COR-L47 (cell line): ENCODE measurements at places on chromosomes 5 and 9.

- no peak for DNase-seq
Measured at GRCh38 chr5:169978714-169979113, 1.6 kb downstream of the INSYN2B start.

GRCh38 chr5:81971111-81971711 is 612 bp upstream of the ATG10 start:
- DNase-seq = no peak

DNA sequence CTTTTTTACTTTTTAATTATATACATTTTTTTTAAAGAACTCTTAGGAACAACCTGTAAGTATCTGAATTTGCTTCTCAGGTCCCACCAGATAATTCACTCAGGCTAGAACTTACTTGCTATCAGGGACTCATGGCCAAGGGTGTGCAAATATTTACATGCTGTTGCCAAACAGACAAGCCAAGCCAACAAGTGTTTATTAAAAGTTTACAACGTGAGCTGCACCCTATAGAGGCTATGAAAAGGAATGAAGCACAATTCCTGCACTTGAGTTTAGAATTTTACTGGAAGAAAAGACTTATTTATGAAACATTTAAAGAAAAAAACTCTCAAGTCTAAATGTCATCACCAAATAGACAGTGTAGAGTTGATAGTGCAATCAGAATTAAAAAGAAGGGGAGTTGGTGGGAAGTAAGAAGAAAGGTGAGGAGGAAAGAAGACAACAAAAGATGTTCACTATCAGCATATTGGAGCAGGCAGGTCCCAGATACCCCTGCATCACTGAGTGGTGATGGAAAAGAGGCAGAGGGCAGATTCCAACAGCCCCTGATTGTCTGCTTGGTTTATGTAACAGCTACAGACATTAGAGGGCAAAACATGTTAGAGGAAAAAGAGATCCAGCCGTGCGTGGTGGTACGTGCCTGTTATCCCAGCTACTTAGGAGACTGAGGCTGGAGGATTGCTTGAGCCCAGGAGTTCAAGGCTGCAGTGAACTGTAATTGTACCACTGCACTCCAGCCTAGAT is 32.8 kb downstream of the SH3RF2 start:
- DNase-seq = no peak

DNA sequence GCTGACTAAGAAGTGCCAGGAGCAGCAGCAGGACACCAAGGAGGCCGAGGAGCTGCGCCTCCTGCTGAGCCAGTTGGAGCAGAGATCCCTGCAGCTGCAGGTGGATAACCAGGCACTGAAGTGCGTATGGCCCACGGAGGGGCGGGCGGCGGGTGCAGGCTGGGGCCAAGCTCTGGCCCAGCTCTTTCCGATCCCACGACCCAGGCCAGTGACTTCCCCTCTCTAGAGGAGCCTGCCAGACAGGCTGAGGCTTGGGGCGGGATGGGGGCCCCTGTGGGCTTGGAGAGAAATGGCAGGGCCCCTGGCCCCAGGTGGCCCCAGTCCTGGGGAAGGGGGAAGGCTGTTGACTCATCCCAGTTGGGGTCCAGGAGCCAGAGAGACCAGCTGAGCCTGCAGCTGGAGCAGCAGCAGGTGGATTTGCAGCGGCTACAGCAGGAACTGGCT is 3.6 kb downstream of the PTRH1 start:
- peak; percentile 86 for DNase-seq

DNA sequence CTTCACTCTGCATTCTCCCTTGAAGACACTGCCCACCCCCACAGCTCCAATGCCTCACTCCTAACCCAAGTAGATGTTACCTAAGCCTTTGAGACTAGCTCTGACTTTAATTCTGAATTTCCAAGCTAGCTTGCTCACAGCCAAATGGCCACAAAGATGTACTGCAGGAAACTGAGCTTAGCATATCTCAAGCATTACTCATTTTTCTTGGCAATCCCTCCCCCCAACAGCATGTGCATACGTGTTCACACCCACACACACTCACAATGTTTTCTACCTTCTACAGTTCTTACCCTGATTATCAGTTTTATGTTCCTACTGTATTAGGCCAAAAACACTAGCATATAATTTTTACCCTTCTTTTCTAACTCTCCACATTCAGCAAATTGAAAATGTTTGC is 13.7 kb upstream of the GRIA1 start:
- no peak for DNase-seq

DNA sequence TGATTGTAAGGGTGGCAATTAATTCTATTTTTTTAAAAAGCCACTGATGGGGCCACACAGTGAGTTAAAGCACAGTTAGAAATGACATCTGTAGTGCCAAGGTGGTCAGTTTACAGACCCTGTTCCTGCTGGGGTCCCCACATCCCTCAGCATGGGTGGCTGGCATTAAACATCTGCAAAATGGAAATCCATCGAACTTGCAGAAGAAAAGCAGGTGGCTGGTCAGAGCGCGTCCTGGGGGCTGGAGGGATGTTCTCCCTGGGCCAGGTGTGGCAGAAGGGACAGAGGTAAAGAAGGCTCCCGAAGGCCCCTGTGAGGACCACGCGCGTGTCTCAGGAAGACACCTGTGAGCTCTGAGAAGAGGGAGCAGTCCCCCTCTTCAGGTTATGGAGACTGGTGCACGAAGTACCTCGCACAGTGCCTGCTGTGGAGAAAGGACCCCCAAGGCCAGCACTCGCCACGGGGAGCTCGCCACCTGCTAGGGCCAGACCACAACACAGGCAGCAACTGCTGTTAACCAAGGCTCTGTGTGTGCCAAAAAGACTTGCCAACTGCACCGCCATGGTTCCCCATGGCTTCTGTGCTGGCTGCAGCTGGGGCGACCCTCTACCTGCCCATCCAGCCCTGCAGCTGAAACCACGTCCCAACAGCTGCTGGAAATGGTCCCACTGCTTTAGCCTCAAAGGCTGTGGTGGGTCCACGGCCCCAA is 65.2 kb downstream of the RASGEF1C start:
- DNase-seq = no peak

DNA sequence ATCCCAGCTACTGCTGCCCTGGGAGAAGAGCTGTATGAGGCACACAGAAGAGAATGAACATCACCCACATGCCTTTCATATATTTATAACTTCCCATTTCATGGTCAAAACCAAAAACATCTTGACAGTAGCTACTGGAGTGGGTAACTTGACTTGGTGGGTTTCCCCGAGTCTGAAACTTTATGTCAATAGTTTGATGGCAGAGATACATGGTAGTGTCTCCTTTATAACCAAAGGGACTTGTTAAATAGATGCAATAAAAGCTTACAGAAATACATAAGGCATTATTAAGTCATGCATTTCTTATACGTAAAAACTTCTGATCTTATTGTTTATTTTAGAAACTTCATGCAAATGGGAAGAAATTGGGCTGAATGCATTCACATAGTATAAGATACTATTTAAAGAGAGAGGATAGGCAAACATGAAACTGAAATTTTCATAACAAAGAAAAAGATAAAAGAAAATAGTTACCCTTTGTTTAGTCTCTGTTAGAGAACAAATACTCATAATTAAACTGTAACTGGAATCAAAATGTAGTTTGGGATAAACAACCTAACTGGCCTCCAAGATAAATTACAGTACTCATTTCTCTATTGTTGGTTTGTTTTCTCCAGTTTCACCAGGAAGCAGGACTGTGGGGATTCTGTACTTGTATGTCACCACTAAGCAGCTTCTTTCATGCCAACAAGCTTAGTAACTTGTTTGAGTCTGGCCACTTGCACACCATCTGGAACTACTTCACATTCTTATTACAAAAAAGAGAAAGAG is 459.3 kb upstream of the MEF2C start:
- no peak for DNase-seq

- no peak for DNase-seq
Measured at GRCh38 chr5:152542741-152543140, 137.7 kb upstream of the NMUR2 start.

DNA sequence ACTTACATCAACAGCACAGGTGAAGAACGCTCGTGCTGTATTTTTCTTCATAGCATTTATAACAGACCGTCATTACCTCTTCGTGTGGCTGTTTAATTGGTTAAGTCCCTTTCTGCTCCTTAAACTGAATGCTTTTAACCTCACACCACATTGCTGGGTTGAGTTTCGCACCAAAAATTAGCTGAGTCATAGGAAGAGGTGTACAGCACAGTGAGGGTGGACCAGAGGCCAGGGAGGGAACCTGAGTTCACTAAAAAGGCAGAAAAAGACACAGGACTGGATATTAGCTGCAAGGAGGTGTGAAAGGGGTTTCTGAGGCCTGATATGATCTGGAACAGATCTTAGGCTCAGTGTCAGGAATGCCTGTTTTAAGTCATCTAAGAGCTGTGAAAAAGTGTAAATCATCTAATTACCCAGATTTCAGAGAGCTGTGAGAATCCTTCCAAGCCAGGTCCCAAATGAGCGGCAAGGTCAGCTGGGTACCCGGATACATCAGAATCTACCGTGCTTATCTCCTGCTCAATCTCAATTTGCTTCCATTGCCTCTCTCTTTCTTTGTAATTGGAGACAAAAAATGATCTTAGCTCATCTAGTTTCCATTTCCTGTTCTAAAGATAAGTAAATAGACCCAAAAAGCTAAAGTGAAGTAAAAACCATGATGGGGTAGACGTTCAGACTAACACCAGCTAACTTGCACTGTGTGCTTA is 7.1 kb upstream of the CFAP90 start:
- DNase-seq = no peak

DNA sequence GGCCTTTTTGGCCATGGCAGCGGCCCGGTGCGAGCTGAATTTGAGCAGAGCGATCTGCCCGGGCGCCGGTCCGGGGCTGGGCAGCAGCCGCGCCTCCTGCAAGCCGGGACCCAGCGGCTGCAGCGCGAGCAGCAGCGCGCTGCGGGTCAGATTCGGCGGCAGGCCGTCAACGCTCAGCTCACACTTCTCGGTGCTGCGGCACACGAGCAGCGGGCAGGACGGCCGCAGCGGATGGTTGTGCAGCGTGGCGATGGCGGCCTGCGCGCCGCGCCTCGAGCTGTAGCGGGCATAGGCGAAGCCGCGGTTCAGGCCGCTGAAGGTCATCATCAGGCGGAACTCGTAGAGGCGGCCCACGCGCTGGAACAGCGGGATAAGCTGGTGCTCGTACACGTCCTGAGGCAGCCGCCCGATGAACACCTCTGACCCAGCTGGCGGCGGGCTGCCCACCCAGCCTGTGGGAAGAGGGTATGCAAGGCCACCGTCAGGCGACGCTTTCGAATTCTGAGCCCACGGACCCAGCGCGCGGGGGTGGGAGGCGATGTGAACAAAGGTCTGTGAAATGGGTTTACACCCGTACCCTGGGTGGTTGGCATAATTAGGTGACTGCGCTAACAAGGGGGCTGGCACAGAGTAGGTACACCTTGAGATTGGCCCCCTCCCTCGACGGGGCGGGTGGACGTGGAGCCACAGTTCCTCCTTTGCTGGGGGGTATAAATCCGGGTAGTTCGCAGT is 755 bp downstream of the DND1 start:
- DNase-seq = no peak

- DNase-seq = peak; percentile 59
Measured at GRCh38 chr9:14349447-14350348, 35.8 kb upstream of the NFIB start.

- no peak for DNase-seq
Measured at GRCh38 chr5:136058039-136058971, 29.5 kb downstream of the TGFBI start.

- DNase-seq = no peak
Measured at GRCh38 chr9:97863314-97863713, 10.3 kb downstream of the FOXE1 start.

- no peak for DNase-seq
Measured at GRCh38 chr9:105126226-105126625, 118.2 kb upstream of the SLC44A1 start.

GRCh38 chr9:125829743-125830142 is 82.6 kb downstream of the PBX3 start:
- DNase-seq = no peak

DNA sequence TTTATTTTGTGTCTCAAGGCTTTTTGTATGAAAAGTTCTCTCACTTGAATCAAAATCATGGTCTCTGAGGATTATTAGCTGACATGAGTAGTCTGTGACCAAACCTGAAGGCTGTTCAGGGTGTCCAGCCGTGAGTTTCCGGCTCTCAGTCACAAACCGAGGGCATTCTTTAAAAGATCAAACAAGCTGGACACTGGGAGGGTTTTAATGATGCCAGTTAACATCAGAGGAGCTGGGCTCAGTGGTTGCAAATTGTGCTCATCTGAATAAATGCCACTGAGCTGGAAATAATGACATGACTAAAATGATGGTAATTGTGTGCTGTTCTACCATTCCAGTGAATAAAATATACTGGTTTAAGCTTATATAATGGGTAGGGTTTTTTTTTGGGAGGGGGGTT is 153.1 kb downstream of the FOCAD start:
- no peak for DNase-seq

- no peak for DNase-seq
Measured at GRCh38 chr9:14307989-14308852, 5.7 kb downstream of the NFIB start.

DNA sequence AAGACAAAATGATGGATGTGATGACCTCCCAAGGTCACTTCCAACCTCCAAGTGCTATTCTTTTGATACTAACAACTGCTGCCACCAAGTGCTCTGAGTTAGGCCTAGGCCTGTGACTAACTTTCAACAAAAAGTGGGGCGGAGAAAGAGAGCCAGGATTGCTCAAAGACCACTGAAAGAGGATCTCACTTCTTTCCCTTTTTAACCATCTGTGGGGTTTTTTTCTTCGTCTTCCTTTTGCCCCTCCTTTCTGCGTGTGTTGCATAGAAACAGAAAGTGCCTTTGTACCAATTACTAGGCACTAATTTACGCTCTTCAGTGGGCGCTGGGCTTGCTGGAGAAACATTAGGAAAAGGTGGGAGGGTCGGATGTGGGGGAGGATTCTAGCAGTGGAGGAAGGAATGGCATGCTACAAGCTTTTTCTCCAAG is 8.0 kb downstream of the KLF9 start:
- no peak for DNase-seq

DNA sequence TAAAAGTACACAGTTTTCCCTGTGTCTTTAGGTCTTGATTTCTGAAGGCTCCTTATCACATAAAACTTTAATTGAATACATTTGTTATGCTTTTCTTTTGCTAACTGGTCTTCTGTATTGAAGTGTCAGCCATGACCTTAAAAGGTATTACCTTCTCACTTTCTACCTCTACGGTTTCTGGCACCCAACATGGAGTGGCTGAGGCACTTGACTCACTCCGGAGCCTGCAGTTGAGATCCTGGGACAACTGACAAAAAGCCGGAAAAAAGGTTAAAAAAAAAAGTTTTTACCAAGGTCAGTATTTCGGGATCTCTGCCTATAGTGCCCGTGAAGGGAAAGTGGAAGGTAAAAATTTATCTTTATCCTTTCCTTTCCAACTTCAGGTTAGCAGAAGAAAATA is 197.0 kb downstream of the ARRDC3 start:
- DNase-seq = no peak

DNA sequence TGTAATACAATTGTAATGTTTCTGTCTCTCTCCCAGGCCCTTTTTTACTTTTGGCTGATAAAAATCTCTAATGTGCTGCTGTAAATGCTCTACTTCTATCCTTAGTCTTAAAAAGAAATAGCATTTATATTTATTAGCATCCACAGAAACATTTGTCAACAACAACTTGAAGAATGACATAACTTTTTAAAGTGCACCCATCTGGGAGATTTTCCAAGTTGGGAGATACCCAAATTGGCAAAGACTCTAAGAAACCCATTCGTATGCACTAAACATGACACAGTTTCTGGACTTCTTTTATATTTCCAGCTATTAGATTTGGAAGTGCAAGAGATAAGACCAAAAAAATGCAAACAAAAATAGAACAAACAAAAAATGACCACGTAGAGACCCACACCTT is 2287.4 kb upstream of the WWC1 start:
- no peak for DNase-seq

- DNase-seq = no peak
Measured at GRCh38 chr9:17217272-17217671, 82.4 kb downstream of the CNTLN start.

GRCh38 chr5:177334781-177335700 is 16.4 kb downstream of the LMAN2 start:
- DNase-seq = no peak
